ENCODE measurements at places on chromosomes 6 and 20. TPM values are rescaled to one million over a fixed set of nuclear protein-coding genes. Genes with fewer than 3 reads are reported as not detected.
A peak's percentile ranks its signal among the peaks of the same experiment; 100 is the strongest.

DNA sequence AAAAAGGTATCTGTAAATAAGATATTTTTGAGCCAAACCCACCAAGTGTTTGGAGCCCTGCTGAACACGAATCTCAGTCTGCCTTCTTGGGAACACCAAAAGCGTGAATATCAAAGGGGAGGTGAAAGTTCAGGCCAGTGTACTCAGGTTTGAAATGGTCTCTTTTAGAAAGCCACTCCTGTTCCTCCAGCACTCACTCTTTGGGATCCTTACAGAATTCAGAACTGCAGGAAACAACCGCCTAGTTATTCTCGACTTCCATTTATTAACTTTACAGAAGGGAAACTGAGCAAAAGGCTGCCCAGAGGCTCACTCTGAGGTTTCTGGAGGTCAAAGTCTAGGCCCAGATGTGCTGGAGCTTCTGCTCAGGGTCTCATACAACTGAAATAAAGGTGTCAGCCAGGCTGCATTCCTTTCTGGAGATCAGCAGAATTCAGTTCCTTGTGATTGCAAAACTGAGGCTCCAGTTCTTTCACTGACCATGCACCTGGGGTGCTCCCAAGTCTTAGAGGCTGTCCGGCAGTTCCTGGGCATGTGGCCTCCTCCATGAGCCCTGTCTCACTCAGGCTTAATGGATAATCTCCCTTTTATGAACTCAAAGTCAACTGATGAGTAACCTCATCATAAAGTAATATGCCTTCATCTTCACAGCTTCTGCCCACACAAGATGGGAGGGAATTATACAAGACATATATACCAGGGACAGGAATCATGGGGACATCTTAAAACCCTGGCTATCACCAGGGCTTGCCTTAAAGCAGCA lies 65.5 kb upstream of the TNFAIP3 start:
- no peak for DNase-seq
- H3K27ac ChIP-seq, result no peak overlapping the region
- peaks cover 4% of the 10 kb centered on the region for H3K36me3 ChIP-seq
- H3K27me3 ChIP-seq, result no peaks in the 10 kb centered on the region
- no peak overlapping the region for H3K4me3 ChIP-seq

Gene COL9A3
- not detected for total RNA-seq

GRCh38 chr6:30020626-30021025 lies 40.4 kb upstream of the POLR1H start:
- H3K36me3 ChIP-seq, result peaks cover 4% of the 10 kb centered on the region
- DNase-seq, result no peak
- no peaks in the 10 kb centered on the region for H3K27me3 ChIP-seq
- H3K27ac ChIP-seq, result no peak overlapping the region

Gene ULBP1
- 0.71 TPM for total RNA-seq

Gene BFSP1
- 0.55 TPM for total RNA-seq

DNA sequence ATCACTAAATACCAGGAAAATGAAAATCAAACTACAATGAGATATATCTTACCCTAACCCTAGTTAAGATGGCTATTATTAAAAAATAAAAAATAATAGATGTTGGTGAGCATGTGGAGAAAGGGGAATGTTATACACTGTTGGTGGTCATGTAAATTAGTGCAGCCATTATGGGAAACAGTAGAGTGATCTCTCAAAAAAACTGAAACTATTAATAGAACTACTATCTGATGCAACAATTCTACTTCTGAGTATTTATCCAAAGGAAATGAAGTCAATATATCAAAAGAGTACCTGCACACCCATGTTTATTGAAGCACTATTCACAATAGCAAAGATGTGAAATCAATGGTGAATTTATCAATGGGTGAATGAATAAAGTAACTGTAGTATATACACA lies 48.6 kb downstream of the HLA-A start:
- H3K4me1 ChIP-seq, result peaks cover 6% of the 10 kb centered on the region
- H3K27me3 ChIP-seq, result peaks cover 3% of the 10 kb centered on the region
- no peaks in the 10 kb centered on the region for H3K36me3 ChIP-seq
- H3K27ac ChIP-seq, result no peak overlapping the region
- no peak overlapping the region for H3K4me3 ChIP-seq

DNA sequence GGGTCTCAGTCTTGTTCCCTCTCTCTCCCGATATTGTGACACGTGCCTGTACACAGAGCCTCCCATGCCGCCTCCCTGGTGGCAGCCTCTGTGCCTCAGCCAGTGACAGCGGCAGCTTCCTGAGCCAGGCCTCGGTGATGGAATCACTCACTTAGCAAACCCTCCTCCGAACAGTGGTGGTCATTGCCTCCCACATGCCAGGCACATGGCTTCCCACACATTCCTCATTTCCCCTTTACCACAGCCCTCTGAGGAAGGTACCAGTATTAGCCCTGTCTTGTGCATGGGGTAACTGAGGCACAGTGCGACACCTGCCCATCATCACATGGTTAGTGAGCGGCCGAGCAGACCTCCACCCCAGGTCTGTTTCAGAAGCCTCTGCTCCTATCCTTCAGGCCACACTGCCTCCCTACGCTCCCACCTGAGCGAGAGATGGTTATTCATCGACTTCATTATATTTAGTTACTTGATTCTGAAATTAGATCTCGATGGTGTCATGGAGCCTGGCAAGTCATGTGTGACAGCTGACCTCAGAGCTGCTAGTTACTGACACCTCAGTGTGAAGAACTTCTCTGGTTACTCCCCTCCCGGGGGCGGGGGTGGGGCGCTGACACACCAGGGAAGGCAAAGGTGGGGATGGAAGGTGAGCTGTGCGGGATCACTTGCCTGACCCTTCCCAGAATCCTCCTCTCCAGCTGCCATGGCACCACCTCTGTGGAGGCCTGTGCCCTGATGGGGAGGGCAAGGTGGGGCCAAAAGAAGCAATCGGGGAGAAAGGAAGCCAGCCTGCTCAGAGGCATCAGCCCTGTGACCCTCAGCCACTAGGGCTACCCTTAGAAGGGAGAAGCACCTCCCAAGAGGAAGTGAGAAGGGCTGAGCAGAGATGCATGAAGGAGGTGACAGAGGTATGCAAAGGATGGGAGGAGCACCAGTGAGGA lies 17.9 kb downstream of the MDGA1 start:
- H3K27ac ChIP-seq, result no peak overlapping the region
- H3K27me3 ChIP-seq, result peaks cover 2% of the 10 kb centered on the region
- DNase-seq, result no peak
- no peaks in the 10 kb centered on the region for H3K36me3 ChIP-seq

Gene AAR2
- total RNA-seq, result 20.5 TPM

DNA sequence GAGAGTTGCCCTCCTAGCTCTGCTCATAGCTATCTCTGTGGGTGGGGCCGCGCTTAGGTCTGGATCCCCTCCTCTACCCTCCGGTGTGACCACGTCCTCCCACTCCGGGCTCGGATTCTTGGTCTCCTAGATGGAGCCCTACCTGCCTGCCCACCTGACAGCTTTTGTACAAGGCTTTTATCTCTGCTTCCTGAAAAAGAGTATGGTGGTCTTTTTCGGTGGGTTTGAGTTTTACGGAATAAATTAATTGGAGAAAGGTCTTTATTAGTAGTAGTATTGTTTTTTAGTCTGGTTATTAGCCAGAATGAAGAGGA lies 773 bp downstream of the SMAP1 start:
- peak overlapping the region; percentile 86 for H3K4me3 ChIP-seq
- no peak for DNase-seq
- peak overlapping the region; percentile 75 for H3K27ac ChIP-seq

DNA sequence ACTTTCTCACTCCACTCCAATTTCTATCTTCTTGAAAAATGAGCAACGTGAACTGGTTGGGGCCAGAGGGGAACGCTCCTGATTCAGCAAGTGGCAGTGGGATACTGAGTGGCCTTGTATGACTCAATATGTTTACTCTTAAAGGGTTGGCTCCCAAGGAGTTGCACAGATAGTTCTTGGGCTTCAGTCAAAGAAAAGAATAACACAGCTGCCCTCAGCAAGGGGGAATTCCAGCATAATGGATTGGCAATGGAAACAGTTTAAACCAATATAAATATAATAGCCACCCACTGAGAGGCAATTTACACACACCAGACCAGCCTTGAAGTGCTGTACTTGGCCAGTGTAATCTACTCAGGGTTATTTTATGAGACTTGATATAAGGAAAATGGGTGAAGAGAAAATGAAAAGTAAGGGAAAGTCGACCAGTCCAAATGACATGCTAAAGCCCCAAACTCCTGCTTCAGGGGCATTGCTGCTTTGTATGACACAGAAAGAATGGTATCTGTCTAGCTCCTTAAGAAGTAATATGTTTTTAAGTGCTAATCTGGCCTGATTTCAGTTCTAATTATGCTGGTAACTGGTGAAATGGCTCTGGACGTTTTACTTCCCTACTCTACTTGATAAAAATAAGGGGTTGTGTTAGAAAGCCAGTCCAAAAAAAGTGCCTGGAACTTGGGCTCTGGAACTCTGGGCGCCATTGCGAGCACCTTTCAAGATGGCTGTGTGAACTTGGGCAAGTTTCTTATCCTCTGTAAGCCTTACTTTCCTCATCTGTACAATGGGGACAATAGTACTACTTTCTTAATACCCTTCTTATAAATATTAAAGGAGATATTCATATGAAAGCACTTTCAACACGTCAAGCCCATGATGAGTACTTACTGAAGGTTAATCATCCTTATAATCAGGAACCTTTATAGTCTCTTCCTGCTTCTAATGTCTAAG lies 712.9 kb upstream of the MAP3K7 start:
- no peak overlapping the region for H3K4me3 ChIP-seq
- H3K36me3 ChIP-seq, result no peaks in the 10 kb centered on the region
- DNase-seq, result no peak
- no peaks in the 10 kb centered on the region for H3K4me1 ChIP-seq

Gene WFDC10B
- not detected for total RNA-seq

Gene HNF4A
- total RNA-seq, result not detected

DNA sequence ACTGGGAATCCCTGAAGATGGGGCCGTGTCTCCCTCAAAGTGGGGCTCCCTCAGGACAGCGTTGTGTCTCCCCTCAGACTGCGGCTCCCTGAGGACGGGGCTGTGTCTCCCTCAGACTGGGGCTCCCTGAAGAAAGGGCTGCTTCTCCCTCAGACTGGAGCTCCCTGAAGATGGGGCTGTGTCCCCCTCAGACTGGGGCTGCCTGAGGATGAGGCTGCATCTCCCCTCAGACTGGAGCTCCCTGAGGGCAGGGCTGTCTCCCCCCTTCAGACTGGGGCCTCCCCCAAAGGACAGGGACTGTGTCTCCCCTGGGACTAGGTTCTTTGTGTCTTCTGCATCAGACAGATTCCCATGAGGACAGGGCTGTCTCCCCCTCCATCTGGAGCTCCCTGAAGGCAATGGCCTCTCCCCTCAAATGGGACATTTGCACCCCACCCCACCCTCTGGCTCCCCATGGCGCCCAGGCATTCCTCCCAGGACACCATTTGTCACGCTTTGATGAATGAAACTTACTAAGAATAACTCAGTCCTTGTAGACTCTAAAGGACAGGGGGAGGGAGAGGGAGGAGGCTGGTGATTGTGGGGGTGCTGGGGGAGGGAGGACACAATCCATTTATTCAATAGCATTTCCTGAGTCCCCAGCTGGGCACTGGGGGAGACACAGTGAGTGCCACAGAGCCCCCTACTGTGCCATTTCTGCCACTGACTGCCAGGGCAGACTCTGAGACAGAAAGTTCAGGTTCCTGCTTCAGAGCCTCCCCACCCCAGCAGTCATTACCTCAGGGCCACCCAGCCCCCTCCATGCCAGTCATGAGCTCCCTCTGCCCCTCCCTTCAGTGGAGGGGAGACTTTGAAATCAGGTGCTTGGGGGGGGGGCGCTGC lies 122.4 kb downstream of the MRPL14 start:
- peaks cover 23% of the 10 kb centered on the region for H3K4me1 ChIP-seq
- H3K36me3 ChIP-seq, result no peaks in the 10 kb centered on the region
- no peak overlapping the region for H3K4me3 ChIP-seq
- no peak overlapping the region for H3K27ac ChIP-seq

DNA sequence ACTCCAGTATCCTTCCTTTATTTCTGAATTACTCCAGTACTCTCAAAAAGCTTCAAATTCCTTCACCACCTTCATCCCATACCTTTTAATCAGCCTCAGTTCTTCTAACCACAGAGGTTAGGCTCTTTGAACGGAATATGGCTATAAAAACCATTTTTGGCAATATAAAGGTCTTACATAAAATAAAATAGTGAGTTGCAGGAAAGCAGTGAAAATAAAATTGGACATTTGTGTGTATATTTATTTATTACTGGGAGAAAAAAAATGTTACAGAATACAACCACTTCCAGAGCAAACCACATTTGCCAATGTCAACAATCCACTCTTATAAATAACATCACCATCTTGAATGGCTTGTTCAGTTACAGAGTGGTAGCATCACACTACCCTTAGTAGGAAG lies 7.7 kb downstream of the HDDC2 start:
- peaks cover 73% of the 10 kb centered on the region for H3K36me3 ChIP-seq
- no peaks in the 10 kb centered on the region for H3K27me3 ChIP-seq
- peaks cover 7% of the 10 kb centered on the region for H3K4me1 ChIP-seq
- H3K27ac ChIP-seq, result no peak overlapping the region
- no peak overlapping the region for H3K4me3 ChIP-seq
- no peak for DNase-seq

- H3K36me3 ChIP-seq, result no peaks in the 10 kb centered on the region
- H3K4me3 ChIP-seq, result no peak overlapping the region
- DNase-seq, result no peak
- no peaks in the 10 kb centered on the region for H3K27me3 ChIP-seq
- H3K4me1 ChIP-seq, result no peaks in the 10 kb centered on the region
- H3K27ac ChIP-seq, result no peak overlapping the region
Measured at GRCh38 chr20:10826111-10826510, 152.3 kb upstream of the JAG1 start.

DNA sequence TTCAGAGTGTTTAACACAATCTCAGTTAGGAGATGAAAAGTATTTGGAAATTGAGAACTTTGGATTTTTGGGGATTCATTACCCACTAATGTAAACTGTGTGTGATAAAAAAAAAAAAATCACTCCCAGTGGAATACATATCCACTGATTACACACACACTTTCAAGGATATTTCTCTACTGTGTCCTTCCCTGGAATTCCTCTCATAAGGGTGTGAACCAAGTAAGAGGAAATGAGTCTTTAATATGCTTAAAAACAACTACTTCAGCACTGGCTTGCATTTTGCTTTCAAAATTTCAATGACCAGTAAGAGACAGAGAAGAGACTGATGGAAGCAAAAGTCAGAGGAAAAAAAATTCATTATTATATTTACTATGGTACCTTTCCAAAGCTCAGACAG lies 24.5 kb upstream of the MYCT1 start:
- H3K4me3 ChIP-seq, result no peak overlapping the region
- no peaks in the 10 kb centered on the region for H3K27me3 ChIP-seq
- H3K27ac ChIP-seq, result no peak overlapping the region
- no peaks in the 10 kb centered on the region for H3K4me1 ChIP-seq
- no peak for DNase-seq
- H3K36me3 ChIP-seq, result no peaks in the 10 kb centered on the region

GRCh38 chr6:14059791-14060436 lies 57.7 kb upstream of the CD83 start:
- no peak overlapping the region for H3K4me3 ChIP-seq
- H3K4me1 ChIP-seq, result no peaks in the 10 kb centered on the region
- H3K27ac ChIP-seq, result no peak overlapping the region
- peaks cover 39% of the 10 kb centered on the region for H3K27me3 ChIP-seq
- DNase-seq, result no peak

DNA sequence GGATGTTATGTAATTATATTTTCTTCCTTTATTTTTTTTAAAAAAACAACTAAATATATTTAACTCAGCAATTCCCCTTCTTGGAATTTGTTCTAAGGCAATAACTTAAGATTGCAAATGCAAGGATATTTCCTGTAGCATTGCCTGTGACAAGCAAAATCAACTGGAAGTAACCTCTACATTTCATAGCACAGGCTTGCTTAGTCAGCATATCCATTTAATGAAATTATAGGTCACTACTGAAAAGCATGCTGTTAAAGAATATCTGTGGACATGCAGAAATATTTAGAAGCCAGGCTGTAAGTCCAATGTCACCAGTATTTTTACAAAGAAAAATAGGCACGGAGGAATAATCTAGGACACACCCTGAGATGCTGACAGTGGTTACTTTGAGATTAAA lies 8.7 kb upstream of the MEP1A start:
- H3K4me3 ChIP-seq, result no peak overlapping the region
- H3K27me3 ChIP-seq, result peaks cover 2% of the 10 kb centered on the region
- DNase-seq, result no peak
- no peak overlapping the region for H3K27ac ChIP-seq

Measured in activated CD8-positive, alpha-beta T cell treated with anti-CD3 and anti-CD28 coated beads, Interleukin-2, amount 10 ng/mL, durations not matched to agents 7 days and 5 days (primary cell).